ENCODE measurements at places on chromosomes 12 and 14. TPM values are rescaled to one million over a fixed set of nuclear protein-coding genes. Genes with fewer than 3 reads are reported as not detected.

The TDRD9 gene
- 0.50 TPM for total RNA-seq

The DAO gene
- total RNA-seq: not detected

The KLHDC2 gene
- 21.2 TPM for total RNA-seq

The TUNAR gene
- not detected for total RNA-seq

The SOAT2 gene
- 1.5 TPM for total RNA-seq

The A2ML1 gene
- not detected for total RNA-seq

The TSPAN19 gene
- not detected for total RNA-seq

The KCNA1 gene
- total RNA-seq: not detected

The OR4K15 gene
- total RNA-seq: not detected

The CRIP2 gene
- 1.2 TPM for total RNA-seq

The TPPP2 gene
- total RNA-seq: not detected

The BORCS5 gene
- total RNA-seq: 41.1 TPM

The TMX1 gene
- total RNA-seq: 59.2 TPM

The NYNRIN gene
- 0.06 TPM for total RNA-seq

The SAMD15 gene
- total RNA-seq: 1.2 TPM

The AMIGO2 gene
- total RNA-seq: 18.3 TPM

The ACOT4 gene
- total RNA-seq: 4.0 TPM

The HOXC12 gene
- not detected for total RNA-seq

The LGMN gene
- total RNA-seq: 0.36 TPM

The CSRP2 gene
- 0.25 TPM for total RNA-seq

The ACVRL1 gene
- not detected for total RNA-seq

The CHGA gene
- total RNA-seq: not detected

The TMEM132C gene
- not detected for total RNA-seq

The PAX9 gene
- total RNA-seq: not detected

The CACNA1C gene
- total RNA-seq: 0.04 TPM

The ASCL1 gene
- total RNA-seq: not detected

The CISTR gene
- not detected for total RNA-seq

The NOS1 gene
- total RNA-seq: not detected

The VRTN gene
- total RNA-seq: not detected

The SALL2 gene
- total RNA-seq: 3.1 TPM

The PCED1B gene
- 86.5 TPM for total RNA-seq

The CTSG gene
- total RNA-seq: not detected

The DENR gene
- total RNA-seq: 78.8 TPM

The ARHGEF40 gene
- 0.11 TPM for total RNA-seq
